ENCODE measurements at places on chromosomes 6 and 20. TPM values are rescaled to one million over a fixed set of nuclear protein-coding genes. Genes with fewer than 3 reads are reported as not detected.

The KCNQ5 gene
- 0.33 TPM for total RNA-seq

The FNDC11 gene
- total RNA-seq = 0.55 TPM

The SPATA25 gene
- 1.3 TPM for total RNA-seq

The LPIN3 gene
- total RNA-seq = 14.0 TPM

The MCHR2 gene
- not detected for total RNA-seq

The LY6G6C gene
- not detected for total RNA-seq

The TGM2 gene
- 469 TPM for total RNA-seq

- peaks cover 11% of the 10 kb centered on the region for H3K4me1 ChIP-seq
- H3K27ac ChIP-seq = peak overlapping the region; percentile 66
- DNase-seq = peak; percentile 88
- peak overlapping the region; percentile 56 for H3K4me3 ChIP-seq
- no peaks in the 10 kb centered on the region for H3K27me3 ChIP-seq
- no peaks in the 10 kb centered on the region for H3K36me3 ChIP-seq
Measured at GRCh38 chr6:27893836-27894807, 18.1 kb downstream of the OR2B2 start.

DNA sequence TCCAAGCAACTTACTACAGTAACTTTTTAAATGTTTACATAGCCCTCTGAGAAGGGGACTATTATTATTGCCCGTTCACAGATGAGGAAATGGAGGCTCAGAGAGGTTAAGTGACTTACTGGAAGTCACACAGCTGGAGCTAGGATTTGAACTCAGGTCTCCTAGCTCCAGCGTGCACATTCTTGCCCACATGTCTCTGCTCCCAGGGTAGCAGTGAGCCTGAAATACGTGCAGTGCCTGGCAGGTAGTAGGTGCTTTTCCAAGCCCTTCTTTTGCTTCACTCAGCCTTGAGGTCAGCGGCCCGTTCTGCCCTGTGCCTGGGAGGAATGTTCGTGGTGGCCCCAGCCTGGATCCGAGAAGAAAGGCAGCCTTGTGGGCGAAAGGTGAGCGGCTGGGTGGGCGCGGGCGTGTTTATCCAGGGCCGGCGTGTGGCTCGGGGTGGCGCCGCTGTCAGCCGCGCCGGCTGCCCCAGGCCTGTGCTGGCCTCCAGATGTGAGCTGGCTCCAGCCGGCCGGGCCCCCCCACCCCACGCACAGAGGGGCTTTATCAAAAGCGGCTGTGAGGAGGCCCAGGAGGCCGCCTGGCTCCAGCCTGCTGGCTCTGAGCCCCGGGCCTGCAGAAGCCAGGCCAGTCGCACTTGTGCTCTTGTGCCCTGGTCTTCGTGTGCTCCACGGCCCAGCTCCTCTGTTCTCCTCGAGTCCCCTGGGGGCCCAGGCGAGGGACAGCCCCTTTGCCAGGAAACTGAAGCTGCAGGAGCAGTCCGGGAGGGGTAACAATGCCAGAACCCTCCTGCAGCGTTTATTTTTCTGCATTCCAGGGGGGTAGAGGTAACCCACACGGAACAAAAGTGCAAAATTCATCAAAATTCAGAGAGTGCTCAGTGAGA, 58.1 kb downstream of the UBE2V1 start:
- no peak overlapping the region for H3K27ac ChIP-seq
- no peaks in the 10 kb centered on the region for H3K36me3 ChIP-seq
- H3K27me3 ChIP-seq = no peaks in the 10 kb centered on the region
- no peak overlapping the region for H3K4me3 ChIP-seq
- no peaks in the 10 kb centered on the region for H3K4me1 ChIP-seq

- H3K27me3 ChIP-seq = no peaks in the 10 kb centered on the region
- no peaks in the 10 kb centered on the region for H3K4me1 ChIP-seq
- no peaks in the 10 kb centered on the region for H3K36me3 ChIP-seq
Measured at GRCh38 chr6:121437851-121438651, 2.6 kb downstream of the GJA1 start.

DNA sequence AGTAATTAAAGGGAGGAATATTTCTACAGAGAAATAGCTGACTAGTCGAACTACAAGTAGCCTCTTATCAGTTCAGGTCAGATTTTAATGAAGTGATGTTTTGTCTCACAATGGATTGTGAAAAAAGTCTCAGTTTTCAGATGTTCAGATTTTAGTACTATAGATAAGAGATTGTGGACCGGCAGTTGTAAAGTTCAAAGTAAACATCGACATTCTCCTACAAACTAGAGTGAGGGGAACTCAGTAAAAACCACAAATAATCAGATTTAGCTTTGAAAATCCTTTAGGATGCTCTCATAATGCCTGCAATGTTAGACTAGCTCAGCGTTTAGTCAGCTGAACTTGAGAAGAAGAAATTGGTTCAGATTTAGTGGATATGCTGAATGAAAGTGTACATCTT, 39.9 kb downstream of the RCAN2 start:
- H3K36me3 ChIP-seq = no peaks in the 10 kb centered on the region
- H3K4me3 ChIP-seq = no peak overlapping the region
- H3K27me3 ChIP-seq = no peaks in the 10 kb centered on the region
- no peak for DNase-seq

GRCh38 chr20:20246996-20247633, 120.8 kb upstream of the INSM1 start:
- no peaks in the 10 kb centered on the region for H3K4me1 ChIP-seq
- H3K36me3 ChIP-seq = no peaks in the 10 kb centered on the region
- no peak overlapping the region for H3K4me3 ChIP-seq
- no peaks in the 10 kb centered on the region for H3K27me3 ChIP-seq

- no peaks in the 10 kb centered on the region for H3K36me3 ChIP-seq
- peak; percentile 62 for DNase-seq
- no peaks in the 10 kb centered on the region for H3K27me3 ChIP-seq
- H3K4me3 ChIP-seq = no peak overlapping the region
Measured at GRCh38 chr6:53734473-53735299, 60.1 kb upstream of the LRRC1 start.

GRCh38 chr6:37103169-37104039, 66.5 kb upstream of the PIM1 start:
- H3K27me3 ChIP-seq = no peaks in the 10 kb centered on the region
- H3K4me1 ChIP-seq = peaks cover 27% of the 10 kb centered on the region
- peak overlapping the region; percentile 52 for H3K4me3 ChIP-seq
- no peaks in the 10 kb centered on the region for H3K36me3 ChIP-seq

DNA sequence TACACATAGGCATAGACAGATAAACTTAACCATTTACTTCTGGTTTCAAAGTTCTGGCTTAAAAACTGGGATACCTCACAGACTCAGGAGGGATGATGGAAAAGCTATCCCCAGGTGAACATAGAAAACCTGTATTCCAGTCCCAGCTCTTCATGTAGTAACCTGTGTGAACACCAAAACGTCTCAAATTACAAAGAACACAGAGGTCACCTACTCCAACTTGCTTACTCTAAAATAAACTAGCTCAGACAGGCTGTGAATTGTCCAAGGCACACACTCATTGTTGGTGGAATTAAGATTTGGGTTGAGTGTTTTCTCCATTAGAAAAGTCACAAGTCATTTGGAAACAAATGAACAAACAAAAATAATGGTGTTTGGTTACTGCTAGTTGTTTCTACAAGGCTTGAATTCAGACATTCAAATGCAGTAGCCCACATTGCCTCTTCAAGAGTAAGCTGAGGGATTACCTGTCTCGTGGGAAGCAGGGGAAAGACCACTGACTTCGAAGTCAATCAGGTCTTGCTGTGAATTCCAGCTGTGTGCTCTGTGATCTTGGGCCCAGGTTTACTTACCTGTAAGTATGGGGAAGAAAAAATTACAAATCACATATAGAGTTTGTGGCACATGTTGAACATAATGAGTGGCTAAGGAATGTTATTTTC, 48.2 kb upstream of the LRRC1 start:
- H3K36me3 ChIP-seq = no peaks in the 10 kb centered on the region
- no peak for DNase-seq
- H3K4me3 ChIP-seq = no peak overlapping the region
- H3K27me3 ChIP-seq = no peaks in the 10 kb centered on the region

GRCh38 chr6:1538810-1539478, 70.8 kb upstream of the FOXC1 start:
- no peaks in the 10 kb centered on the region for H3K36me3 ChIP-seq
- DNase-seq = no peak
- H3K27me3 ChIP-seq = no peaks in the 10 kb centered on the region
- no peaks in the 10 kb centered on the region for H3K4me1 ChIP-seq
- no peak overlapping the region for H3K27ac ChIP-seq

DNA sequence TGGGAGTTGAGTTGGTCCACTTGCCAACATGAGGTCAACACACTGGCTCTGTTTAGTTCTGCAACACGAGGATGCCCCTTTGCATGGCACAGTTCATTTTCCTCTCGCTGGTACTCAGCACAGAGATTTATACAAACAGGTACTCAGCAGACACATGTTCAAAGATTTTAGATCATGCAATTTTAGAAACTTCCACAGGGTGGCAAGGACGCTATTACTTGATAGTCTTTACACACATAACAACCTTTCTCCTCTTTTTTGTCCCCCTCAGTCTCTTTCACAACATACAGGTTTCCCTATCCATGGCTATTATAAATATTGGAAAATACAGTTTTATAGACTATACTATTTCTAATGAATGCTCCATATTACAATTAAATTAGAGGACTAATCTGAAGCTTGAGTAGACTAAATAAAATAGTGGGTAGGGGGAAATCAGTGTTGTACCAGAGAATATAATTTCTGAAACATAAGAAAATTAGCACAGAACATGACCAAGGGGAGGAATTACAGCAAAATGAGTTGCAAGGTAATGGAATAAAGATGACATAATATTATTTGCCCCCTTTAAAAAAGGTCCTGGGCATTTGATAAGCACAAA, 331.8 kb upstream of the BTBD3 start:
- H3K27ac ChIP-seq = no peak overlapping the region
- no peaks in the 10 kb centered on the region for H3K27me3 ChIP-seq
- H3K36me3 ChIP-seq = no peaks in the 10 kb centered on the region
- H3K4me3 ChIP-seq = no peak overlapping the region
- H3K4me1 ChIP-seq = no peaks in the 10 kb centered on the region
- no peak for DNase-seq

GRCh38 chr6:115969930-115970273, 90.8 kb downstream of the FRK start:
- no peaks in the 10 kb centered on the region for H3K36me3 ChIP-seq
- H3K4me1 ChIP-seq = no peaks in the 10 kb centered on the region
- H3K27ac ChIP-seq = no peak overlapping the region
- no peak for DNase-seq
- no peak overlapping the region for H3K4me3 ChIP-seq

- no peaks in the 10 kb centered on the region for H3K4me1 ChIP-seq
- no peak for DNase-seq
- peaks cover 4% of the 10 kb centered on the region for H3K36me3 ChIP-seq
- no peak overlapping the region for H3K27ac ChIP-seq
- no peaks in the 10 kb centered on the region for H3K27me3 ChIP-seq
Measured at GRCh38 chr6:56573624-56574023, 69.1 kb downstream of the DST start.

DNA sequence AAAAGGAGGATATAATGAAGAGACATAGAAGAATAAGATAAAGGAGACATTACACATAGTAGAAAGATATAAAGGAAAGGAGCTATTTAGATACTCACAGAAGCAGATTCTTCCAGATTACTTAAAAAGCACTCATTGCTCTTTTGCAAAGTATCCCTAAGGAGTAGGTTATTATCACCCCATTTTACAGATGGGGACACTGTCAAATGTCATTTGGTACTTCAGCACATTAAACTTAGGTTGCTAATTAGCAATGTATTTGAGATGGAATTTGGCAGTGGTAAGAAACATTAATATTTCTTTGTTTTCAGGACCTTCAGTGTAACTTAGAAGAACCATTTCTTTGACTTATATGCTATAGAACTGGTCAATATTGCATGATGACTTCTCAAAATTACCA, 11.9 kb upstream of the HIVEP1 start:
- H3K27ac ChIP-seq = no peak overlapping the region
- no peaks in the 10 kb centered on the region for H3K36me3 ChIP-seq
- H3K27me3 ChIP-seq = no peaks in the 10 kb centered on the region
- no peak for DNase-seq

DNA sequence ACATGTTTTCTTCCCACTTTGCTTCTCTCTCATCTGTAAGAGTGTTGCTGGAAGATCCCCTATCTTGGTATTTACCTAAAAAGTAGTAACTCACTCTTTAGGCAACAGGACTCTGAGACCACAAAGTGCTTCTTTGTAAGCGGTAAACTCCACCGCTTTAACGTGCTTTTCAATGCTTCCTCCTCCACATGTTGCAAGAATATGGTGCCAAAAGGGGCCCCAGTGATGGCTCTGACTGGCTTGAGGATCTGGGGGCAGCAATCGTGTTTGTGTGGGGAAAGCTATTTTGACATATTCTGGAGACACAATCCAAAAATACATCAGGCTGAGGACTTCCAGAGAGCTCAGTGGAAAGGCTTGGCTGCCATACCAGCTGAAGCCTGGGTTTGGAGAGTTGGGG, 12.4 kb upstream of the CPNE5 start:
- H3K36me3 ChIP-seq = peaks cover 13% of the 10 kb centered on the region
- peak overlapping the region; percentile 12 for H3K27ac ChIP-seq
- peaks cover 11% of the 10 kb centered on the region for H3K4me1 ChIP-seq
- DNase-seq = no peak
- H3K27me3 ChIP-seq = no peaks in the 10 kb centered on the region
- H3K4me3 ChIP-seq = no peak overlapping the region

DNA sequence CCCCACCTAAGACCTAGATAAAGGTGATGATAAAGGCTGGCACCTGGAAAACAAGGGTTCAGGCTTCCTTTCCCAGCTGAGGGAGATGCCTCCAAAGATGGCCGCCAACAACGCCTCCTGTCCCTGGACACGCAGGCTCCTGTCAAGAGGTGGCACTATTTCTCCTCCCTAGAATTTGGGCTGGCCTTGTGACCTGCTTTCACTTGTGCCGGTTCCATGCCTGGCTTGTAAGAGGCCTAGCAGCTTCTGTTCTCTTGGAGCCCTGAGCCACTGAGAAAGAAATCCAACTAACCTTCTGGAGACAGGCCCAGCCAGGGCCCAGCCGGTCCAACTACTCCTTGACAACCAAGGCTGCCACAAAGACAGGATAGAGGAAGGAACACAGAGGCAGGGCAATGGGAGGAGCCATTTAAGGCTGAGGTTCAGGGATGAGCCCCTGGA, 60.2 kb upstream of the RALY start:
- no peaks in the 10 kb centered on the region for H3K36me3 ChIP-seq
- no peaks in the 10 kb centered on the region for H3K4me1 ChIP-seq
- H3K27me3 ChIP-seq = no peaks in the 10 kb centered on the region
- no peak overlapping the region for H3K4me3 ChIP-seq

GRCh38 chr6:131868836-131869235, 61.0 kb downstream of the ENPP1 start:
- no peaks in the 10 kb centered on the region for H3K4me1 ChIP-seq
- DNase-seq = no peak
- no peak overlapping the region for H3K27ac ChIP-seq
- no peaks in the 10 kb centered on the region for H3K27me3 ChIP-seq
- no peak overlapping the region for H3K4me3 ChIP-seq

DNA sequence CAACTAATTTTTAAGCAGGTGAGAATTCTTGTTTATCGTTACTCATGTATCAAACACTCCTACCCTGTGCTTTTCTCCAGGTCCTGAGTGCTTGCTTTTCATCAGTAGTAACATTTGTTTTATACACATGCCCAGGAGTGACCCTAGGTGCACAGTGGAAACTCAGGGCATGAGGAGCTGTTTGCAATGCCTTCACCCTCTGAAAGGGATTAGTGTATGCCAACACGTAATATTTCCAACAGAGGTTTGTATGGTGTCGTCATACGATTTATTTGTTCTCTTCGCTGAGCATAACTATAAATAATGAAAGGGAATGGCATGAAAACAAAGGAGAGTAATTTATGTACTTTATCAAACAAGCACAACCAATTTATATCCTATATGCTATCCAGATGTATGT, 537.4 kb upstream of the MMS22L start:
- no peak for DNase-seq
- H3K4me1 ChIP-seq = no peaks in the 10 kb centered on the region
- no peaks in the 10 kb centered on the region for H3K27me3 ChIP-seq
- no peaks in the 10 kb centered on the region for H3K36me3 ChIP-seq
- no peak overlapping the region for H3K27ac ChIP-seq
- H3K4me3 ChIP-seq = no peak overlapping the region
